Activated CD4-positive, alpha-beta memory T cell treated with anti-CD3 and anti-CD28 coated beads for 36 hours (primary cell): ENCODE measurements at places on chromosomes 2 and 18. TPM values are rescaled to one million over a fixed set of nuclear protein-coding genes. Genes with fewer than 3 reads are reported as not detected.

- DNase-seq = no peak
Measured at GRCh38 chr2:42163444-42164045, 5.6 kb upstream of the EML4 start.

Gene ASTL
- 1.8 TPM for total RNA-seq

DNA sequence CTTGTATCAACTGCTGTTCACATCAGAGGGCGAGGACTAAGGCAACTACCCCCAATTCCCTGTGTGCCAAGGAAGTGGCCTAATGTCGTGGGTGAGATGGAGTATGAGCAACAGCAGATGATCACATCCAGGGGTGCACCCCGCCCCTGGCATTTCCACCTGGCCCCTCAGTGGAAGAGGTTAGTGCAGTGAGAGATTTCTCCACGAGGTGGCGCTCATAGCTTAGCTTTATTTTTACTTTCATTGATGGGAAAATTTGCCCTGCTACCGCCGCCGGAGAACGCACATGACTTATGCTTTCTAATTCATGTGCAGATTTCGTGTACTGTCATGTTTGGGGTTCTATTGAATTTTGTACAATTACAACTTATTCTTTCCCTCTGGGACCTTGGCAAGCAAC is 470.6 kb upstream of the MEX3C start:
- peak; percentile 66 for DNase-seq

- DNase-seq = no peak
Measured at GRCh38 chr18:40553029-40553428, 1402.0 kb upstream of the PIK3C3 start.

Gene MAP3K19
- not detected for total RNA-seq

Gene RIT2
- total RNA-seq = not detected

Gene ASB18
- total RNA-seq = not detected

GRCh38 chr2:218885981-218886947 is 5.6 kb downstream of the WNT10A start:
- no peak for DNase-seq

DNA sequence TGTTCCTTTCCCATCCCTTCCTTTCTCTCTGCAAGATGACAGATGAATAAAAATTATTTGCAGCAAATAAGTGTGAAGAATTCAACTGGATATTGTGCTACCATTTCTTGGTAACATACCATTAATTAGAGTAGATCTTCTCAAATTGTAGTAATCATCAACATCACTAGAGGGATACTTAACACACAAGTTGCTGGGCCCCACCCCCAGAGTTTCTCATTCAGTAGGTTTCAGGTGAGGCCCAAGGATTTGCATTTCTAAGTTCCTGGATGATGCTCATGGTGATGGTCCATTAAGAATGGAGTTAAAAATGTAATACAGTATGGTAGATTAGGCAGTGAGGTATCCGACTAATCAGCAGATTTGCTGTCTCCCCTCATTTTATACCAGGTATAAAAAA is 594.0 kb downstream of the ERBB4 start:
- no peak for DNase-seq
